ENCODE measurements at places on chromosomes 13 and 19. TPM values are rescaled to one million over a fixed set of nuclear protein-coding genes. Genes with fewer than 3 reads are reported as not detected.

The TEX26 gene
- total RNA-seq: not detected

The ADAT3 gene
- 15.6 TPM for total RNA-seq

The ATP1A3 gene
- 0.56 TPM for total RNA-seq

The TSSK6 gene
- total RNA-seq: 2.4 TPM

DNA sequence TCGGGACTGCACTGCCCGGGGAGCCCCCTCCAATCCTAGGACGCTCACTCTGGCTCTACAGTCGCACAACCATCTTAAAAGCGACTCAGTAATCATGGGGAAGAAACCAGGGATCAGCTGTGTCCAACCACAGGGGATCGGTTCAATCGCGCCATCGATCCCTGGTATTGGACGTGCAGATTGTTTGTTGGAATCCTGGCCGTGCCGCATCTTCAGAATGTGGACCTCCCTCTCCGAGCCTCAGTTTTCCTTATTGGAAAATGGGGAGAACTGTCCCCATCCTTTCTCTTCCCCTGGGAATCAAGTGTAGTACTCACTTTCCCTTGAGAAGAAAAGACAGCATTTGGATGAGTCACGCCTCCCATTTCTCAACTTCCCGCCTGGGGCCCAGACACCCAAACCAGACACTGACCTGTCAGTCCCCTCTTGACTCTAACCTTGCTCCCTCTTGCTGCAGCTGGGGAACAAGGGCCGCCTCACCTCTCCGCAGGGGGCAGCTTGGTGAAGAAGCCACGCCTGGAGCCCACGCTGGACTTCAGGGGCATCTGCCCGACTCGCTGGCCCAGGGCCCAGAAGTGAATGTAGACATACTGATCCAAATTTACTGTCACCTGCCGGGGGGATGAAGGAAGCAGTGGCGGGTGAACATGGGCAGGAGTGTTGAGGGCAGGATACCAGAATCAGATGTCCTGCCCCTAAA is 17.6 kb downstream of the EMP3 start:
- DNase-seq: peak; percentile 4

DNA sequence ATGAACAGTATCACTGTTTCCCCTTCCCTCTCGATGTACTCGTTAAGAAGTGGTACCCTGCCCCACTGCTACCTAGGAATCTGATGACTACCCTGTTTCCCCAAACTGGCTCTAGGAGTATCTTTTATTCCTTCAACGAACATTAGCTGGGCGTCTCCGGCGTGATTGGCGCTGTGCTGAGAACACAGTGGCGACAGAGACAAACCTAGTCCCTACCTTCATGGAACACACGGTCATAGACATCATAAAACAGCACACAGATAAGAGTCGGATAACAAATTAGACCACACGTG is 730 bp downstream of the SYMPK start:
- no peak for DNase-seq

DNA sequence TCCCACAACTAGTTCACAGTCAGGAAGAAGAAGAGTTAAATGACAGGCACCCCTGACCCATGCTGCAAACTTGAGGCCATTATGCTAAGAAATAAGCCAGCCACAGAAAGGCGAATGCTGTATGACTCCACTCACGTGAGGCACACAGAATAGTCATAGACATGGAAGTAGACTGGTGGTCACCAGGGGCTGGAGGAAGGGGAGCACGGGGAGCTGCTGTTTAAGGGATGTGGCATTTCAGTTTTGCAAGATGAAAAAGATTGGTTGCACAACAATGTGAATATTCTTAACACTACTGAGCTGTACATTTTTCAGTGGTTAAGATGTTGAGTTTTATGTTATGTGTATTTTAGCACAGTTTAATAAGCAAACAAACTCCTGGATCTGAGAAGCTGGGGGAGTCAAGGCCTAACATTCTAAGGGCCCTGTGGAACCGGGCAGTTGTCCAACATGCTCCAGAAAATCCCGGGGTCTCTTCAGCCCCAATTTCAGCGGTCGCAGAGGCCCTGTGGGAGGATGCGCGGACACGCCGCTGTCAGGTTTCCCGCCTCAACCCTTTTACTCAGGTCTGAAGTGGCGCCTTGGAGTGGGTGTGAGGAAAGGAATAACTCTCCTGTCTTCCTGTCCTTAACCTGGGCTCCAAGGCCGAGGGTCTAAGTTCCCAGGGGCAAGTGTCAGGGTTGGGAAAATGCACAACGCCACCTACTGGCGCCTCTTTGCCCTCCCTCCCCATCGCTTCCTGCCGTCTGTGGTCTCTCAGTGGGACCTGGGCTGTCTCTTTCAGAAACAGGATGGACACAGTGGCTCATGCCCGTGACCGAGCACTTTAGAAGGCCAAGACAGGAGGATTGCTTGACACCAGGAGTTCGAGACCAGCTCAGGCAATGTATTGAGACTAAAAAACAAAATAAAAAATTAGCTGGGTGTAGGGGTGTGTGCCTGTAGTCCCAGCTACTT is 4.4 kb upstream of the TMEM272 start:
- DNase-seq: peak; percentile 62

GRCh38 chr13:75752826-75753225 is 116.7 kb downstream of the LMO7 start:
- no peak for DNase-seq

DNA sequence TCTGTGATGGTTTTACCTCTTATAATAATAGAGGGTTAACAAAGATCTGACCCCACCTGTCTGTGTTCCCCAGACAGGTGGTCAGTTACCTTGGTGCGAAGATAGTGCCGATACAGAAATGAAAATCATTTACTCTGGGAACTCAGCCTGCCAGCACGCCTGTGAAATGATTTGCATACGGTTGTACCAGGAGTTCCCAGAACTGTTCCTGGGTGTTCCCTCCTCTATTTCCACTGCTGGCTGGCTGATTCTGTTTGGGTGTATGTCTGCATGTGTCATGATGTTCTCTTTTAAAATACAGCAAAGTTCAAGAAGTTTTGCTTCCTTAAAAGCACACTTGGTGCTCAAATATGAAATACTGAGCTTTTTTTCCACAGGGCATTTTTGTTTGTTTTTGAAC is 527.1 kb downstream of the FGF9 start:
- DNase-seq: no peak

GRCh38 chr13:58712191-58712590 is 1080.6 kb downstream of the PCDH17 start:
- DNase-seq: no peak

DNA sequence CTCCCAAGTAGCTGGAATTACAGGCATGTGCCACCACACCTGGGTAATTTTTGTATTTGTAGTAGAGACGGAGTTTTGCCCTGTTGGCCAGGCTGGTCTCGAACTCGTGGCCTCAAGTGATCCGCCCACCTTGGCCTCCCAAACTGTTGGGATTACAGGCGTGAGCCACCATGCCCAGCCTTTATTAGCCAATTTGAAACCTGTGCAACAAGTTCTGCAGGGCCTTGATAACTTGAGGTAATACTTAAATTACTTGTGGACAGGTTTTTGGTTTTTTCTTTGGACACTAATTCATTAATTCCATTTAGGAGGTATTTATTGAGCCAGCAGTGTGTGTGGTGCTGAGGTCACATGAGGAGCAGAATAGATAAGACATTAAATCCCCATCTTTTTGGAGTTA is 39.5 kb downstream of the ARHGAP35 start:
- no peak for DNase-seq
